ENCODE measurements at places on chromosomes 16 and 17. TPM values are rescaled to one million over a fixed set of nuclear protein-coding genes. Genes with fewer than 3 reads are reported as not detected.

Gene CIBAR2
- not detected for total RNA-seq

Gene XYLT1
- 3.2 TPM for total RNA-seq

Gene PLA2G10
- not detected for total RNA-seq

Gene RHBDF1
- 15.0 TPM for total RNA-seq

Gene AANAT
- not detected for total RNA-seq

Gene DPEP2
- total RNA-seq, result not detected

Gene CBX1
- total RNA-seq, result 47.1 TPM

Gene NPIPB13
- total RNA-seq, result not detected

Gene SLC6A2
- total RNA-seq, result 0.08 TPM

Gene BCAR1
- 93.0 TPM for total RNA-seq

Gene CCL7
- not detected for total RNA-seq

Gene C1QTNF1
- 73.3 TPM for total RNA-seq

Gene ODAD4
- 1.6 TPM for total RNA-seq

Gene CDH15
- not detected for total RNA-seq

Gene ZNF469
- total RNA-seq, result 0.04 TPM

Gene KLHL10
- not detected for total RNA-seq

Gene ANKRD40CL
- not detected for total RNA-seq

Gene TMEM114
- not detected for total RNA-seq

Gene ASGR1
- not detected for total RNA-seq
